ENCODE measurements at places on chromosomes 2 and 18.

DNA sequence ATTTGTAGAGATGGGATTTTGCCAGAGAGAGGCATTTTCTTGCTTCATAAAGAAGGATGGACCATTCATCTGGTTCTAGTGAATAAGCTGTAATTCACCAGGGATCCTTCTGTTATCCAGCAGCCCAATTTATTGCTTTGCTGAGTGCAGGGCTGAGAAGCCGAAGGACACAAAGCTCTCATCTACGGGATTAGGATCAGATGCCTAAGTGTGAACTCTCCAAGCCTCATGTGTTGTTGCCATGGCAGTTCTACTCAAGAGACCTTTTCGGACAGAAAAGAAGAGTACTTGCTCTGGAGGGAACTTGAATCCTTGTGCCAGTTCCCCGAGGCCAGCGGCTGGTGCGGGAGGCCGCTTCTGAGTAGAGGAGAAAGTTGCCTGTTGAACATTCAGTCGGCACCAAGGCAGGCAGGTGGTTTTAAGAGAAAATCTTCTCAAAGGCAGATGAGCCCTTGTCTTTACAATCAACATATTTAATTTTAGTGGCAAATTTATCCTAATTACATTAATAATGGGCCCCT, 38.4 kb upstream of the MBP start:
- DNase-seq, result no peak

GRCh38 chr2:219737270-219737691, 109.9 kb downstream of the SLC4A3 start:
- peak; percentile 54 for DNase-seq

DNA sequence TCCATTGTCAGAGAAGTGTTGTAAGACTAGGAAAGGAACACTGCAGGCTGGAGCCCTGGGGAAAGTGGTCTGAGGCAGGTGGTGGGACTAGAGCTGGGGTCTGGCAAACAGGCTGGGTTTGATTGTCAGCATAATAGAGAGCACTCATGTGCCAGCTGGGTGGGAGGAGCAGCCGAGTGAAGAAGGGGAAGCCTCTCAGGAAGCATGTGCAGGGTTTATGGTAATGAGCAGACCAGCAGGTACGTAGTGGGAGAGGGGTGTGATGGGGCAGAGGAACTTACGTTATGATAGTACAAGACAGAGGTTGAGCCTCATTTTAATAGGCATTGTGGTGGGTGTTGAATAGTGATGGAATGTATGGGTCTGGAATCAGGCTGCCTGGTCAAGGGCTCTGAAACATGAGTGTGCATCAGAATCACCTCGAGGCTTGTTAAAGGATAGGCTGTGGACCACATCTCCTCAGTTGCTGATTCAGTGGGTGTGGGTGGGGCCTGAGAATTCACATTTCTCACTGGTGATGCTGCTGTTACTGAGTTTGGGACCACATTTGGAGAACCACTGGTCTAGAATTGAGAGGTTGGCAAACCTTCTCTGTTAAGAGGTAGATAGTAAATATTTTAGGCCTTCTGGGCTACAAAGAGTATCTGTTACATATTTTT, 1.7 kb upstream of the MGAT5 start:
- no peak for DNase-seq

- DNase-seq, result no peak
These were observed 4.8 kb downstream of the ITGA4 start for GRCh38 chr2:181462033-181462432.

- DNase-seq, result no peak
These were observed 5.0 kb upstream of the GBX2 start for GRCh38 chr2:236173036-236173728.

DNA sequence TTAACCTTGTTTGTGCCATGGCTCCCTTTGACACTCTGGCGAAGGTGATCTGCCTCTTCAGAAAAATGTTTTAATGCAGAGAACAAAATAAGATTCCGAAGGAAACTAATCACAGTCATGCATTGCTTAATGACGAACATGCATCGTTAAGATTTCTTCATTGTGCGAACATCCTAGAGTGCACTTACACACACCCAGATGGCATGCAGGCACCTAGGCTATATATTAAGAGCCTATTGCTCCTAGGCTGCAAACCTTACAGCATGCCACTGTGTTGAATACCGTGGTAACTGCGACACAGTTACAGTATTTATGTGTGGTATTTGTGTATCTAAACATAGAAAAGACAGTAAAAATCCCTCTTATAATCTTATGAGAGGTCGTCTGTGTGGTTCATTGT, 8.3 kb downstream of the ASAP2 start:
- no peak for DNase-seq

- no peak for DNase-seq
These were observed 124.0 kb downstream of the TMEM200C start for GRCh38 chr18:5771343-5771742.

DNA sequence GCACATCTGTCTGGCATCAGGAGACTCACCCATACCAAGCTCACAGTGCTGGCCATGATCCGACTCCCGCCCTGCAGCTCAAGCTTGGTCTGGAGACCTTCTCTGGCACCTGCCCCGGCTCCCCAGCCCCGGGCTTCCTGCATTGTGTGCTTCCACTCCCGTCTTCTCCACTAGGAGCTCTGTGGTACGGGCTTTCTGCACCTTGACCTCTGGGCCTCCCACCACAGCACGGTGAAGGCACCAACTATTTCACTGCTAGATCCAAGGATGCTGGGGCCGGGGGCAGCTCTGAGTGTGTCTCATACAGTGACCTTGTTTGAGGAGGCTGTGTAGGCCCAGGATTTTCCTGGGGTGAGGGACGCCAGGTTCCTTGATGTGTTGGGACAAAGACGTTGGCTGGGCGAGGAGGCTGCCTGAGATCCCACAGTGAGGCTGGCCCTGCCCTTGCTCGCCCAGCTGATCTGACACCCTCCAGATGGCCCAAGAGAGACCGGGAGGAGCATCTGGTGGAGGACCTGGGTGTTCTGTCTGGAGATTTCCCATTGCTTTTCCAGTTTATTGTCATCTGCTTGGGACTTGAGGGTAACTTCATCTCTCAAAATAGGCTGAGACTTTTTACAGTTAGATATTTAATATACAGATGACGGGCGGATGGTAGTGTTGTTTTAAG, 64.0 kb downstream of the HPCAL1 start:
- no peak for DNase-seq

DNA sequence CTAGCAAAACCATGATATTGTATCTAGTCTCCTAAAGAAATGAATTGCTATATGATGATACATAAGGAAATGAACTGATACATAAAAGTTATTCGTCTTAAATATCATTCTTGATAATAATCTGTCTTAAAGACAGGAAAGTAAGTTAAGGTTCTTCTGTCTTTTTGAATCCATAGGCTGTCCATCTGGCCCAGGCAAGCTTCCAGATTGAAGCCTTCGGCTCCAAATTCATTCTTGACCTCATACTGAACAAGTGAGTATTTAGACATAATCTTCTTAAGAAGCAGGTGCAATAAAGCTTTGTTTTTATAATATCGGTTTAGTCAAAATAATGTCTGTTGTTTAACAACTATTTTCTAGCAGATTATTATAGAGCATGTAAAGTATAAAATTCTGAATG, 37.7 kb downstream of the ADAM23 start:
- no peak for DNase-seq

DNA sequence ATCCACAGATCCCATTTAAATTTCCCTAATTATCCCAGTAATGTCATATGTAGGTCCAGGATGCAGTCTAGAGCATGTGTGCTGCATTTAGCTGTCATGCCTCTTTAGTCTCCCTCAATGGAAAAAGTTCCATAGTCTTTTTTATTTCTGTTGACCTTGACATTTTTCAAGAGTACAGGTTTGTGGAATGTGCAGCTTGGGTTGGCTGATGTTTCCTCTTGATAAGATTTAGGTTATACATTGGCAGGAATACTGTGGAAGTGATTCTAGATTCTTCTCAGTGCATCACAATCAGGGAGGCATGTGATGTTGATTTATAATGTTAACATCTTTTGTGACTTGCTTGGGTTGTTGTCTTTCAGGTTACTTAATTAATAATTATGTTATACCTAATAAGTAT, 42.5 kb downstream of the PPM1B start:
- DNase-seq, result no peak

DNA sequence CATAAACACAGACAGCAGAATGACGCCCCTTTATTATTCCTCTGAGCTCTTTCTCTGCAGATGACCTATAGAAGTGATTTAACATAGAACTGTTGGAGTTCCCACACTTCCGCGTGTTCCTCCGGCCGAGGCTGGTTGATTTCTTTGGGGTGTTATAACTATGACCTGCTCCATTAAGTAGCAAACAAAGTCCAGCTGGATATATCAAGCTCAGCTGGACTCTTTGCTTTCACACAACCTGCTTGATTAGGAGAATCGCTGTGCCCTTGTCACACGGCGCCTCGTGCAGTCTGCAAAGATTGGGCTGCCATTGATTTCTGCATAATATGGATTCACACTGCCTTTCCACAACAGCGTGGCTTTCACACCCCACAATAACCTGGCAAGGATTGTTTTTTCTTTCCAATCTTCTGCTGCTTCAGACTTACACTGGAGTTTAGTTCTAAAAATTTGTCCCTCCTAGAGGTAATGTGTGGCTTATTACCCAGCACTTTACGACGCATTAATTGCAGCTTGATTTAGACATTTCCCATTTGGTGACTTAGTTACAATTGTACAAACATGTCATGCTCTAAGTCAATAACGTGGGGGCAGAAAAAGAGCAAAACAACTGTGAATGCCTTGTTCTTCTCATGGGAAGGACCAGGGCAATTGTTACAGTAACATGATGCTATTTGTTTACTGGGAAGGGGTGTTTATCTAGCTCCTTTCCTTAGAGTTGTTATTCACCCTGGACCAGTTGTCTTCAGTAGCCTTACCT, 485.7 kb downstream of the TXNL1 start:
- peak; percentile 50 for DNase-seq

DNA sequence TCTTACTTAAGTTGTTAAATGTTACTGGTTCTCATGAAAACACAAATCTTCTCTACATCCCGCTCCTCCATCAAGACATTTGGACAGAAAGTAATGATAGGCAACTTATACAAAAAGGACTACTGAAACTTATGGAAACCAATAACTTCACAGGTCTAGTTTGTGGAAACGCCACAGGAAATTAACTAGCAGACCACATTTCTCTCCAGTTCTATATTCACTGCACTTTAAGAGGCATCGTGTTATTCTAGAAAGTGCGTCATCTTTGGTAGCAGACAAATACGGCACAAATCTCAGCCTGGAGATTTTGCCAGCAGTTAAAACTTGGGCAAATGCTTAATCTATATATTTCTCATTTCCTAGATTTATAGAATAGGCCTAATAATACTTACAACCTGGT, 164.3 kb downstream of the EPHA4 start:
- DNase-seq, result no peak

DNA sequence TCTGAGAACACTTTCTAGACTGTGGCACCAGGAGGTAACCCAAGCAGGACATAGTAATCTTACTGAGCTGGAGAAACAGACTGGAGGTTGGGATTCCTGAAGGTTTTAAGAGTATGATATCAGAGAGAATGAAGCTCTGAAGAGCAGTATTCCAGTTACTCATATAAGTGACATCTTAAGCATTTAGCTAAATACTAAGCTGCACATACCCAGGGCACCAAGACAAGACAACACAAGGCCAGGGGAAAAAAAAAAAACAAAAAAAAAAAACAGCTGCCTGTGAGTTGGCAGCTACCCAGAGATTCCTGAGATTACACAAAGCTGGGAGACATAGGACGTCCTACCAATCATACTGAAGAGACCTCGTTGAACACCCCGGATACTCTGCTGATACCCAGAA, 175.8 kb downstream of the SRBD1 start:
- peak; percentile 64 for DNase-seq

DNA sequence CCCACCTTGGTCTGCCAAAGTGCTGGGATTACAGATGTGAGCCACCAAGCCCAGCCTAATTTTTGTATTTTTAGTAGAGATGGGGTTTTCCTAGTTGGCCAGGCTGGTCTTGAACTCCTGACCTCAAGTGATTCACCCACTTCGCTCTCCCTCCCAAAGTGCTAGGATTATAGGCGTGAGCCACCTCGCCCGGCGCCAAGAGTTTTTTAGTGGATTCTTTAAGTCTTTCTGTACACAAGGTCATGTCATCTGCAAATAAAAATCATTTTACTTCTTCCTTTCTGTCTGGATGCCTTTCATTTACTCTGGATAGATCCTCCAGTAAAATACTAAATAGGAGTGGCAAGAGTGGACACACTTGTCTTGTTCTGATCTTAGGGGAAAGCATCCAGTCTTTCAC, 61.7 kb downstream of the KCMF1 start:
- no peak for DNase-seq

- DNase-seq, result no peak
These were observed 110.3 kb upstream of the MGAT5 start for GRCh38 chr2:134143568-134143967.

GRCh38 chr2:7847321-7847720, 834.5 kb upstream of the ID2 start:
- DNase-seq, result no peak

GRCh38 chr2:226491112-226491511, 308.5 kb downstream of the IRS1 start:
- no peak for DNase-seq

DNA sequence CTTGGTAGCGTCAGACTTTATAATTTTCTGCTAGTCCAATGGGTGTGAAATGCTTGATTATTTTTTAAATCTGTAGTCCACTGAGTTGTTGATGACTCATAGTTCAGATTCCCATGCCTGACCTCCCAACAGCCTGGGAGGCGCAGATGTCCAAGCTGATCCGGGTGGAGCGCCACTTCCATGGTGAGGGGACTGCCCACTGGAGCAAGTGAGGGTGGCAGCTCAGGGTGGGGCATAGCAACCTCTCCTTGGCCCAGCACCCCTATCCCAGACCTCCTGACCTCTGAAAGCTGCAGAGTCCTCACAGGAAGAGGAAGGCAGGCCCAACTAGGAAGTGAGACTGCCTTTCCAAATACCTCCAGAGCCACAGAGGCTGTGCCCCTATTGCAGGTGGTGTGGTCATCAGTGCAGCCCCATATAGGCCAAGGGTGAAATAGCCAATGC, 4.4 kb downstream of the MAL start:
- no peak for DNase-seq

GRCh38 chr2:163265562-163265961, 427.0 kb upstream of the KCNH7 start:
- DNase-seq, result no peak

GRCh38 chr2:117985092-117985491, 28.8 kb downstream of the CCDC93 start:
- DNase-seq, result no peak

DNA sequence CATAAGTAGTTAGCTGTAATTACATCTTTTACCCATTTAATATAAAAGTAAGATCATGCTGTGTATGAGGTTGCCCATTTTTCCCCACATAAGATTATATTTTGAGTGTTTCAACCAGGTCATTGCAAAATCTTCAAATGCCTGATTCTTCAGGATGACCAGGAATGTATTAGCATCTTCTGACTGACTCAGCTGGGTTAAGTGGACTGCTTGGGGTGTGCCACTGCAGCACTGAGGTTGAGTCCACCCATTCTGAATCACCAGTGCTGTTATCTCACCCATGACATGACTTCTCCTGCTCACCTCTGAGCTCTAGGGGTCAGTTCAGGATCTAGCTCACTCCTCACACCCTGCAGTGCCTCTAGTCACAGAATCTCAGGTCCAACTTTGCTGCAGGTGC, 576.7 kb upstream of the ZEB2 start:
- DNase-seq, result no peak

GRCh38 chr2:217412277-217412676, 552.4 kb upstream of the TNP1 start:
- DNase-seq, result no peak

GRCh38 chr2:205734436-205735037, 52.2 kb downstream of the NRP2 start:
- peak; percentile 51 for DNase-seq

Measured in DMS53 (cell line).